ENCODE measurements at places on chromosomes 1 and 21. TPM values are rescaled to one million over a fixed set of nuclear protein-coding genes. Genes with fewer than 3 reads are reported as not detected.
A peak's percentile ranks its signal among the peaks of the same experiment; 100 is the strongest.

Gene OR14K1
- total RNA-seq: not detected

Gene LCK
- not detected for total RNA-seq

Gene SLC25A34
- total RNA-seq: 6.9 TPM

Gene RSPO1
- 1.0 TPM for total RNA-seq

Gene NBPF4
- not detected for total RNA-seq

Gene C2CD4D
- total RNA-seq: 0.26 TPM

Gene DDR2
- total RNA-seq: 7.8 TPM

Gene TPTE
- total RNA-seq: not detected

Gene HCRTR1
- total RNA-seq: not detected

DNA sequence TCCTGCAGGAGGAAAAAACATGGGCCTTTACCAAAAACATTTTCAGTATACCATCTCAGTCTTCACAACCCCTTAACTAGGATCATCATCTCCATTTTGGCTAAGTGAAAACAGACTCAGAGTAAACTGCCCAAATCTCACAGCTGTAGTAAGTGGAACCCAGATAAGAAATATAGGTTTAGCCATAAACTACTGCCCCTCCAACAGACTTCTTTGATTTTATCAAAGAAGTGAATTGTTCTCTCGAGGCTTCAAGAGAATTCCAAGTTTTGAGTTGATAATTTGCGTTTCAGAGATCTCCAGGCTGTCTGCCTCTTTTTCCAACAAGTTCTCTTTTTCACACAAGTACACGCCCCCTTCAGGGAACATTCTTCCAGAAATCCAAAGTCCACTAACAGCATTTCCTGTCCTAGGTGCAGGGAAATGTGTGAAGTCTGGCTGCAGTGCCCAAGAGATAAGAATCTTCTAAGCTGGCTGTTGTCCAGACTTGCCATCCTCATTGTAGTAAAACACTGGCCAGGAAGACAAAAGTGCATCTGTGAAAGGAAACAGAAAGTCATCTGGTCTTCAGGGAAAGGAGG, 30.8 kb downstream of the RNF19B start:
- no peak overlapping the region for H3K4me3 ChIP-seq
- peak overlapping the region; percentile 75 for H3K27ac ChIP-seq
- H3K27me3 ChIP-seq: no peaks in the 10 kb centered on the region
- peaks cover 14% of the 10 kb centered on the region for H3K4me1 ChIP-seq
- H3K36me3 ChIP-seq: no peaks in the 10 kb centered on the region
- peak; percentile 71 for DNase-seq

- H3K27ac ChIP-seq: no peak overlapping the region
- H3K36me3 ChIP-seq: no peaks in the 10 kb centered on the region
- no peaks in the 10 kb centered on the region for H3K4me1 ChIP-seq
- H3K4me3 ChIP-seq: no peak overlapping the region
These were observed 303.8 kb downstream of the NPHP4 start for GRCh38 chr1:5688081-5689077.

DNA sequence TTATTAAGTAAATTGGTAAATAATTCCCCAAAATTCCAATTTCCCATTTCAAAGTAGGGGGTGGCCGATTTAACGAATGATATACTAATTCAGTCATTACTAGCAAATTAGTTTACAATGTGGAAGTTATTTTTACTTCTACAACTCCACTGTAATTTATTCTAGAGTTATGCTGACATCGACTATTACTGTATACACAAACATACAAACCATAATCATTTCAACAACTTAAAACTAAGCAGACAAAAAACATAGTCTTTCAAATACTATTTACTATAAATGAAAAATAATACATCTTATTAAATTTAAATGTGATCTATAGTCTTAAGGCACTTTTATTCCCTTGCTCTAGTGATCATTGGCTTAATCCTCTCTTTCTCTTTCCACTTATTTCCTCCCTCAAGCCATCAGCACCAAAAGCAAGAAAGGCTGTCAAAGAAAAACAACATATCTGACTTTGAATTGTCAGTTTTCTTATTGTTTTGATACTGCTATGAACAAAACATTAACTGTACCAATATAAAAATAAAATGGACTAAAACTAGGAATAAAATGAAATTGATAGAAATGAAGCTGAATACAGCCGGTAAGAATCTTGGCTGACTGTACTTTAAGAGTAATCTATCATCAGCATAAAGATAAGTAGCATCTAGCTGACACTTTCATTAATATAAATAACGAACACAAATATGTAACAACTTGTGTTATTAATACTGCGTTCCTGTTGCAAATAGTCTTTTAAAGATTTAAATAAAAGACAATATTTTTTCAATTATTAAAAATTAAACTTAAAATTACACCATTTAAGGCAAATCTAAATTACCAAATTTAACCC, 4.1 kb downstream of the CDC42BPA start:
- DNase-seq: no peak
- H3K4me1 ChIP-seq: peaks cover 26% of the 10 kb centered on the region
- no peaks in the 10 kb centered on the region for H3K27me3 ChIP-seq

GRCh38 chr1:25692560-25692959, 76.0 kb downstream of the MAN1C1 start:
- peak; percentile 26 for DNase-seq
- H3K4me3 ChIP-seq: no peak overlapping the region
- no peaks in the 10 kb centered on the region for H3K36me3 ChIP-seq

DNA sequence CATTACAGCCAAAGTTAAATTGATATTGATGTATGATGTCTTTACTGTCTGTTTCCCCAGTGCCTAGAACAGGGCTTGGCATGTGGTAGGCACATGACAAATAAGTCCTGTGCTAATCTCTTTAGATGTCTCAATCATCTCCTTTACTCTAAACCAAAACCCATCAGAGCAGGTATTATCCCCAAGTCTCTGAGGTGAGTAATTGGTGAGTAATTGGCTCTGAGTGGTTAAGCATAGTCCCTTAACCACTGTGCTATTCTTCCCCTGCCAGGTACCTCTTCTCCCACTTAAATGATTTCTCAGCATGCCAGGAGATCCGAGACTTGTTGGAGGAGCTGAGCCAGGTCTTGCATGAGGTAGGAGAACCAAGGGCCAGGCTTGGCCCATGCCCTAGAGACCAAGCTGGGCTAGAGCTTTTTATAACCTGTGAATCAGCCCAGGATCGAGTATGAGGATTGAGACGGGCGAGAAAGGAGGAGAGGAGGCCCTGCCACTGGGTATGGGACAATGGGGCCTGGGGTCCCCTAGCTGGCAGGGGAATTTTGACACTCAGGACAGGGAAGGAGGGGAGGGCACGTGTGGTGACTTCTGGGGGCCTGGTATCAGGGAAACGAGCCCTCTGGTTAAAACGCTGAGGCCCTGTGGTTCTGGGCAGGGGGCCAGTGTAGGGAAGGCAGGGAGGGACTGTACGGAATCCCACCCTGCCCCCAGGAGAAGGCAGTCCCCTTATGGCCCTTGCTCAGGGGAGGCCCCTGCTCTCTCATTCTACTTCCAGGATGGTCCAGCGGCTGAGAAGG, 4.5 kb downstream of the CNKSR1 start:
- no peaks in the 10 kb centered on the region for H3K36me3 ChIP-seq
- H3K27me3 ChIP-seq: no peaks in the 10 kb centered on the region
- DNase-seq: no peak

- DNase-seq: no peak
- H3K27ac ChIP-seq: no peak overlapping the region
- no peaks in the 10 kb centered on the region for H3K27me3 ChIP-seq
These were observed 16.0 kb downstream of the KRTAP19-8 start for GRCh38 chr21:31022306-31022705.

- DNase-seq: no peak
- H3K27me3 ChIP-seq: no peaks in the 10 kb centered on the region
These were observed 58.6 kb upstream of the GJB5 start for GRCh38 chr1:34696230-34696629.

DNA sequence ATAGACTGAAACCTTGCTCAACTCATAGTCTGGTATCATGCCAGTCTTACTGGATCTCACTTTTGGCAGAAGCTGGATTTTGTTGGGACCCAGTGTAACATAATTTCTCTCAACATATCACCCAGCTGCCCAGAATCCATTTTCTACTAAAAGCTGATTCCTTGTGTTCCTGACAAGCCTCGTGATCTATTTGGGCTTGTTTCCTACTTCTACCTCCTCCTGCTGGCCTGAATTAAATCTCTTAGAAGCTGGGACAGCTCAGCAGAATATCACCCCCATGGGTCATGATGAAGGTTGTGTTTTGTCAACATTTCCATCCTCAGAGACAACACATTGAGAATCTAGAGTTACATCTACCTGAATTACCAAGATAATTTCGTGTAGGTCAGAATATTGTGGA, 7.7 kb downstream of the GOLT1A start:
- H3K36me3 ChIP-seq: no peaks in the 10 kb centered on the region
- H3K4me1 ChIP-seq: peaks cover 12% of the 10 kb centered on the region
- H3K27ac ChIP-seq: no peak overlapping the region

GRCh38 chr1:1332774-1333480, 1.8 kb downstream of the TAS1R3 start:
- DNase-seq: peak; percentile 29
- H3K27ac ChIP-seq: no peak overlapping the region
- no peaks in the 10 kb centered on the region for H3K27me3 ChIP-seq
- peaks cover 5% of the 10 kb centered on the region for H3K36me3 ChIP-seq
- H3K4me1 ChIP-seq: peaks cover 10% of the 10 kb centered on the region
- no peak overlapping the region for H3K4me3 ChIP-seq

DNA sequence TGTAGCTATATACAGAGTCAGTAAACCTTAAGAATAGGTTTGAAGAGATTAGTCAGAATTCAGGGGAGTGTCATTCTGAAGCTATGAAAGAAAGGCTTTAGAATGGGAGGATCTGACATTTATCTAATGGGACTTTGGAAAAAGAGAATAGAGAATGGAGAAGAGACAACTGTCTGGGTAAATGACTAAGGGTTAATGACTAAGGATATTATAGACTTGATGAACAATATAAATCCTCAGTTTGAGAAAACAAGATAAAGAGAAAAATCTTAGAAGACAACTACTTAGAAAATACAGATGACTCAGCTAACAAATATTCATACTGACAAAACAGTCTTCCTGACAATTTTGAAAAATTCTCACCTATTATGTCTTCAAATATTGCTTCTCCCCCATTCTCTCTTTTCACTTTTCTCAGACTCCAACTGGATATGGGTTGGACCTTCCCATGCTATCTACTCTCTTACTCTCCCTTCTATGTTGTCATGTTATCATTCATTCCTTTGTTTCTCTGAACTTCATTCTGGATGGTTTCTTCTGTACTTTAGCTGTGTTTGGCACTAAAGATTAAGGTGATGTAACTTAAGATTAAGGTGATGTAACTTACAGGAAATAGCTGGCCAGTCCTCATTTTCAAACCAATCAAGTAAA, 20.4 kb downstream of the SLC16A1 start:
- H3K4me1 ChIP-seq: no peaks in the 10 kb centered on the region
- no peaks in the 10 kb centered on the region for H3K27me3 ChIP-seq

- H3K27me3 ChIP-seq: no peaks in the 10 kb centered on the region
- no peak for DNase-seq
- H3K27ac ChIP-seq: no peak overlapping the region
- H3K4me3 ChIP-seq: no peak overlapping the region
These were observed 1.4 kb upstream of the SPRR2E start for GRCh38 chr1:153095764-153096163.

All from body of pancreas (tissue), 4 donors.